NCI-H1092 treated with DMSO at 0.1 percent for 48 hours (cell line): ENCODE measurements at places on chromosomes 5 and 9.

DNA sequence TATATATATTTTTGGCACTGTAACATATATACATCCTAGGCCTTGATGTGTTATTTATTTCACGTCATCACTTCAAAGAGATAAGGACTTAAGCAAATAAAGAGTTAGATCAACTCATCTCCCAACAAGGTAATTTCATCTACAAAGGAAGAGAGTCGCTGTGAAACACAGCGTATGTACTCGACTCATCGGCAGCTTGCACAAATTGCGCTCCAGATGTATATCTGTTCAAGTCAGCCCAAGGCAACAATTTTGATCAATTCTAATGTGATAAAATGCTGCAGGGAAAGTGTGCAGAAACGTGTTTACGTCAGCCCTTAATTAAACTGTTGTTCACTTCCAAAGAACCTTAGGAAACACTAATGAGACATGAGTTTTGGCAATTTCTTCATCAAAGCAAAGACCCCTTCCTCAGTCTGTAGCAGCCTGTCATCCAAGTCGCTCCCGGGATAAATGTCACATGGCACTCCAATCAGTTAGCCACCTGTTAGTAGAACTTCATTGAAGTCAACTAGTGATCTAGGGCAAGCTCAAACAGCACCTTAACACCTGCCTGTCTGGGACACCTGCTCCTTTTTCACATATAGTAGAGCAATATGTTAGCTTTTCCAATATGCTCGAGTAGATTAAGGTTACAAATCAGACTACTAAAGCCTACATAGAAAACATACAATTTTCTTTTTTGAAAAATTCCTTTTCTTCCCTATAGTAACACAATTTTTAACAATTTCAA lies 182.4 kb downstream of the NFIB start:
- DNase-seq = no peak

DNA sequence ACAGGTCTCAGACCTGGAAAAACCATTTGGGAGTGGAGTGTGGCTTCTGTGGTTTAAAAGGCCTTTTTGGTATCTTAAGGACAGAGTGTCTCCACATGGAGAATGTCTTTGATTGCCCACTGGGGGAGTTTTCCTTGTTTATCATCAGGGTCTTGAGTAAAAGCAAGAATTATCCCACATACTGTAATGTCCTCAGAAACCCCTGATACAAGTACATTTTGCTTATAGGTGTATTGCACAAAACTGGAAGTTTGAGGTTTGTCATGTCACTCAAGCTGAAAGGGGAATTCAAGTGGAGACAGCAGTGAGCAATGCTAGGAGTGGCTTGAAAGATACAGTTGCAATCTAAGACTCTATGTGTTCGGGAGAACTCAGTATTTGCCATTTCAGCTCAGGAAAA lies 62.7 kb upstream of the GRAMD2B start:
- DNase-seq = no peak

GRCh38 chr5:139393497-139394122 lies 1.3 kb downstream of the PROB1 start:
- no peak for DNase-seq

DNA sequence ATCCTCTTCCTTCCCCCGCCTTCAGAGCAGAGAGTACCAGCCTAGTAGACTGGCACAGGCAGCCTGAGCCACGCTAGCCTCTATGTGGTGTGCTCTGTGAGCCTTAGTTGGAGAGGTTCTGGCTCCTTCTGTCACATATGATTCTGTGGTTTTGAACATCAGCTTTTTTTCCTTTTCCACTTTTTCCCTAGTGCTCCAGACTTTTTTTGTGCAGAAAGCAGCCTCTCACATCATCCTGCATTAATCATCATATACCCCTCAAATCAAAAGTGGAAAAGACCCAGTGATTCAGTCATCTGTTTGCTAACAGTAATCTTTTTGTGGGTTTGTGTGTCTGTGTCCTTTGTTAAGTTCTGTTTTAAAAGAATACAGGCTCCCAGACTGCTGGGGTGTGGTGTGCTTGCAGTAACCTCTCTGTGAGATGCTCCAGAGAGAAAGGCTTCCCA lies 663.9 kb upstream of the RGMB start:
- DNase-seq = no peak

DNA sequence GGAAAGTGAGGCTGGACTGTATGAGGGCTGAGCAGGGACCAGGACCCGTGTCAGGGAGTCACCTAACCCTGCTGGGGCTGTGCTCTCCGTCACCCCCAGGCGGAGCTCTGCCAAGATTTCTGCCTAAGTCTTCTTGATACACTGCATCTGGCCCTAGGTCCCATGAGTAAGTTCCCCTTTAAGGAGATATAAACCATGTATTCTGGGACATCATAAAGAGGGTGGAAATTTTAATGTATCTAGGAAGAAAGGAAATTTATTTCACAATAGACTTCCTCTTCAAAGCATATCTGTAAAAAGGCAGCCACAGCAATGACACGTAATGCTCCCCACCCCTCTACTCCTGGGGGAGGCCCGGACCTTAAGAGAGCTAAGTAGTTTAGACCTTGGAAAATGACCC lies 183.4 kb downstream of the FBXL7 start:
- DNase-seq = no peak

DNA sequence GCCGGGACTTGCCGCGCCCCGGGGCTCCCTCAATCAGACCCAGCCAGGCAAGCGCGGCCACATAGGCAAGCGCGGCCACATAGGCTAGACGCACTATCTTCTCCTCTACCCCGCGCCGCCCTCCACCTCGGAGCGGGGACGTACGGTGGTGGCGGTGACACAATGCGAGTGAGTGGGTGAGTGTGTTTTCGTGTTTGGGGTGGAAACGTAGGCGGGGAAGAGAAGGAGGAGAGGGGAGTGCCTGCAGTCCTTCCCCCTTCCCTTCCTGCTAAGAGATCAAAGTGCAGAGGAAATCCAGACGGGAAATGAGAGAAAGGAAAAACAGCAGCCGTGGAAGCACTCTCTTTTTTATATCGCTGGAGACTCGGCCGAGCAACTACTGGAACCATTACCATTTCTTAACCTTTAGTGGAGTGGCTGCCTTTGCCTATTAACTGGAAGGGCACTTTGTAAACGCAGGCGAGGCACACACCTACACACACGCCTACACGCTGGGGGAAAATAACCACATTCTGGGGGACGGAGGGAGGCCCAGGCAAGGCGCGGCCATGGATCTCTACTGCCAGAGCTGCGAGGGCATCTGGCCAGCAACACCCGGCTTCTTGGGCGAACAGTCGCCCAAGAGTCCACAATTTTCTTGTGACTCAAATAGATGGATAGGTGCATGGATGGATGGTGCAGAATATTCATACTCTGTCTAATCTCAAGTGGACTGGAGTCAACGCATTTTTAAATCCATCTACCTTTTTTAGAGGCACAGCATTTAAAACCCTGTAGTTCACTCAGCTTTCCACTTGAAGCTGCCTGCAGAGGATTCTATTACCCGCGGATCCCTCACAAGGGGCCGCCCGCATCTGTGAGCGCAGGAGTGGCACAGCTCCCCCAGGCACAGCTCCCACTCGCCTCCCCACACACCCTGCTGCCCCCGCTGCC lies 2.1 kb downstream of the EDIL3 start:
- DNase-seq = no peak

GRCh38 chr5:316210-317085 lies 5.1 kb upstream of the AHRR start:
- DNase-seq = no peak

- DNase-seq = no peak
These were observed 27.0 kb downstream of the CCNJL start for GRCh38 chr5:160285316-160285715.

- DNase-seq = no peak
These were observed 3.7 kb downstream of the DTWD2 start for GRCh38 chr5:118984602-118985001.

GRCh38 chr9:27654629-27655285 lies 81.5 kb upstream of the C9orf72 start:
- DNase-seq = no peak

GRCh38 chr9:70043285-70043684 lies 363 bp upstream of the MAMDC2 start:
- no peak for DNase-seq

GRCh38 chr5:15236911-15237508 lies 263.0 kb upstream of the FBXL7 start:
- no peak for DNase-seq

DNA sequence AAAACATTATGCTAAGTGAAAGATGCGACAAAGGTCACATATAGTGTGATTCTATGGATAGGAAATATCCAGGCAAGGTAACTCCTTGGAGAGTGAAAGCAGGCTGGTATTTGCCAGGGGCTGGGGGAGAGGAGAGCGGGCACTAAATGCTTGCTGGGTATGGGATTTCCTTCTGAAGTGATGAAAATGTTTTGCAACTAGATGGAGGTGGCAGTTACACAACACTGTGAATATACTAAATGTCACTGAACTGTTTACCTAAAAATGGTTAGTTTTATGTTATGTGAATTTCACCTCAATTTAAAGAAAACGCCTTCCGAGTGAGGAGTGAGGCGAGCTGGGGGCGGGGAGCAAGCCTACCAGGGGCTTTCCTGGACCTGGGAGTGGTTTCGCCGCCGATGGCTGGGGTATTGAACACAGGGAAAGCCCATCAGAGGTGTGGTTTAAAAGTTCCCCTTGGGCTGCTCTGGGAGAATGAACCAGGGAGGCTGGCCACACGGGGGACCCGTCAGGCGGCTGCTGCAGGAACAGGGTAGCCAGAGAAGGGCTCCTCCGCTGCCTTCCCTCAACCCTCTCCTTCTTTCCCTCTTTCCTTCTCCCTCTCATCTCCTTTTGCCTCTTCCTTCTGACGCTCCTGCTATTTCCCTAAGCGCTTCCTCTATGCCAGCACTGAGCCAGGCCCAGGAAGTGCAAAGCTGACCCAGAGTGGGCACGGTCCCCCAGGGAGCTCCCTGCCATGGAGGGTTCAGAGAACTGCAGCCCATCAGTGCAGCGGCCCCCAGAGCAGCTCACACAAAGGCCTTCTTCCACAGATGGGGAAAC lies 4.9 kb downstream of the AKNA start:
- no peak for DNase-seq

DNA sequence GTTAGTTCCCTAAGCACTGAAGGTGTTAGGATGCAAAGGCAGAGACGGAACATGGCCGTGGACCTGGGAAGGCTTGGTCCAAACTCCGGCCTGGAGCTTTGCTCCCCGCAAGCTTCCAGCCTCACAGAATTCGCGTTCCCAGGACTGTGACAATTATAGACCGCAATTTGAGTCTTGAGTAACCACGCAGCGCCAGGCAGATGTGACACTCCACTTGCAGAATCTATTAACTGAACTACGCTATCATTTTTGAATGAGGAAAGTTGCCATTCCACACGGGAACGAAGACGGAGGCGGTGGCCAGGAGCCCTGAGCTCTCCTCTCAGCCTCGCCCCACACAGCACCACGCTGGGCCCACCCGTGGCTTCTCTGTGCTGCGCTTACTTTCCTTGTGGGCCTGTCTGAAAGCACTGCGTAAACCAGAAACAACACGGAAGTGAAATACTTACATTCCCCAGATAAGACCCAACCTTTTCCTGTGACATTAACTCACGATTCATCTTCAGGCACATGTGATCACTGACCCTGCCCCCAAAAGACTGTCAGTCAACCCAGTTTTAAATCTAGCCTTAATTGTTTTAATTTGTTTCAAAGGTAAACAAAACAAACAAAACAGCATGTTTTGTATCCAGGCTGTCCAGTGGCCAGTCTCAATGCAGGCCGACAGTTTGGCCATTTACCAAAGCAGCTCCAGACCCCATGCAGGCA lies 16.1 kb upstream of the COL5A1 start:
- no peak for DNase-seq

DNA sequence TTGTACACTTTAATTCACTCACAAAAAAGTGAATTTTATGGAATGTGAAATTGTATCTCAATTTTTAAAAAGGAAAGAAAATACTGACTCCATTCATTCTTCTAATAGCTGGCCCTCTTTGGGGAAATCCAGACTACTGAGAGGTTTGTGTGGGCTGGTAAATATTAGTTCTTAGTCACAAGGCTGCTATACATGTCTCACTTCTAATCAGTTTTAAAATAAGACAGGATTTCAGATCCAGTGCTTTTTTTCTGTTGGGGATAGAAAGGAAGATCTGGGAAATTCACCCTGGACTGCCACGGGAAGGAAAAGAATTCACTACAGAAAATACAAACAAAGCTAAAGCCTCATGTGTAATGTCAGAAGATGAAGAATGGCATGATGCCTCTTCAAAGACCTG lies 32.7 kb upstream of the ADAMTSL1 start:
- no peak for DNase-seq

DNA sequence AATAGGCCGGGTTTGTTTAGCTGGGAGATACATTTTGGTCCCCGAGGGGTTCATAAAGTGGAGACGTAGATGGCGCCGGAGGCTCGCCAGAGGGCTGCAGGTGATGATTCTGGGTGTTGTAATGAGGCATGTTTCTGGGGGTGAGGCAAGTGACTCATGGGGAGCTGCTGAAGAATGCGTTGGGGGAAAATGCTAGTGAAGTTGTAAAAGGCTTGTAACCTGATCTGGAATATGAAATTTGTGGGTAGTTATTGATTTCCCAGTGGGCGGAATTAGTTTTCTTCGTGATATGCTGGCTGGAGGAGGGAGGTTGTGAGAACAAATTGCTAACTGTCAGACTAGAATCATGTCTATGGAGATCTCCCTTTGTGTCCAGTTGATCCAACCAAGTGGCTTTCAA lies 158.3 kb downstream of the DOCK2 start:
- no peak for DNase-seq

DNA sequence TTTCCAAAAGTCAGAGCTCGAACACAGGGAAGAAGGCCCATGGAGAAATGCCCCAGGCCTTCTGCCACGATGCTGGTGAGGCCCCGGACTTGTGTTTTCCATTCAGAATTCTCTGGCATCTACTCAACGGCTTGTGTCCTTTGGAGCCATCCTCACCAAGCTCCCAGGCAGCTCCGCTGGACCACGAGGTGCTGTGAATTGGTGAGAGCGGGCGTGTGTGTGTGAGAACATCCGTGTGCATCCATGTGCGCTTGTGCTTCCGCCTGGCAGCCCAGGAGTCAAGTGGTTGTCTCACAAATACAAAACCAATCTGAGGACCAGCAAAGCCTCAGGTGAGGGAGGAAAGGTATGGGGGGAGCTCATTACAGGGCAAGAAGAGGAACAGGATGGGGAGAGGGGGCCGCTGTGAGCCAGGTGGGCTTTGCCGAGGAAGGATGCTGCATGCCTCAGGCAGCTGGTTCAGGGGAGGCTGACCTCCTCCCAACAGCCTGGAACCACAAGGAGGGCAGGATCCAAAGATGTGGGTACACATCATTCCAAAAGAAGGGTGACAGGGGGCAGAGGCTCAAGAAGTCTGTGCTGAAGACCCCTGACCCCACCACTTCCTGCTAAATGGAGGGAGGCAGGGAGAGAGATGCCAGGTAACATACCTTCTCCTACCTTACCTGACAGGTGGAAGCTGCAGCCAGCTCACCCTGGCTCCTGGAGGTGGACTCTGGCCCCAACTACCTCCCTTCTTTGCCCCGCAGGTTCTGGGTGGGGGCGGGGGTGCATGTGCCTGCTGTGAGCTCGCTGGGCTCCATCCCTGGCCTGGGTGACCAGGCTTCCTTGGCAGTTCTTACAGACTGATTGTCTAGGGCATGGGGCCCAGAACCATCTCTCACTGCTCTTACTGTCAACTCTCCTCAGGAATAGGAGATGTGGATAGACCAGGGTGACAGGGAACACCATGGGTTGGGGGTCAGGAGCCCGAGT lies 196.3 kb downstream of the PAX5 start:
- DNase-seq = no peak
